ENCODE measurements at places on chromosomes 16 and 17. TPM values are rescaled to one million over a fixed set of nuclear protein-coding genes. Genes with fewer than 3 reads are reported as not detected.

DNA sequence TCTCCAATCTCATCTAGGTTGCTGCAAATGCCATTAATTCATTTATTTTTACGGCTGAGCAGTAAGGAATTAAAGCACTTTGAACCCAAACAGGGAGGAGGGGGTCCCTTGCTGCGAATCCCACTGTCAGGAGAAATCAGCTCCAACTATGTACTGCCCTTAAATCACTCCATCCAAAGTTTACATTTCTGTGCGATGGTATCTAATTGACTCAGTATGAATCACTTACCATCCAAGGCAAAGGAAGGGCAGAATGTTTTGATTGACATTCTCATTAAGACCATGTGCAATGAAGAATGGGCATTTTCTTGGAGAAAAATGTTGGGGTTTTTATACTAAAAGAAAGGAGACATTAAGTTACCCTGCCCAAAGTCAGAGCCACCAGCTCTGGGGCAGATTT is 47.7 kb upstream of the XYLT1 start:
- no peak for DNase-seq

DNA sequence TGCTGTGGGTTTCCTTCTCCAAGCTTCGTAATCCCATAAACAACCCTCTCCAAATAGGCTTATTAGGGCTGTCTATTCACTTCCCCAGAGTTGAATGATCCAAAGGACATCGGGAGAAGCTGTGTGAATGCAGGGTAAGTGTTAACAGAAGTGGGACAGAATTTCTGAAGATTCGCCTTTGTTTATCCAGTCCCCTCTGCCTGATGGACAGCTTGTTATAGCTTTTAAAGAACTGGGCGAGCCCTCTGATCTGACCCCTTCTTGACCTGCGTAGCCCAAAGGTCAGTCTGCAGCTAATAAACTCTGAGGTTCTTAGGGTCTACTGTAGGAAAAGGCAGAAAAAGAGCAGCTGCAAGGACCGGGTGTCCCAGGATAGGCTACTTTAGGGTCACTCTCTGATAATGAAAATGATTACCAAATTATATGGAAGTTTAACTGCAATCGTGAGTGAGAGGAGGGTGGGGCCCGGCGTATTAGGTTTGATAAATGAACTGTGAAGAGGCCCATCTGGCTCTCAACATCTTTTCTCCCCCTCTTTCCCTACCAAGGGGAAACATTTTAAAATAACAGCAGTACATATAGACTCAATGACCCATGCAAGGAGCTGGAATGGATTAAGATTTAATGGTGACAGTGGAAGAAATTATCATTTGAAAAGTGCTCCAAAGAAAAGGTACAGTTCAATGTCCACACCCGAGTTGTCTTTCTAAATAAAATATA is 233.4 kb downstream of the FTO start:
- DNase-seq = no peak

- DNase-seq = no peak
These were observed 261.1 kb downstream of the C16orf95 start for GRCh38 chr16:87056083-87056482.

DNA sequence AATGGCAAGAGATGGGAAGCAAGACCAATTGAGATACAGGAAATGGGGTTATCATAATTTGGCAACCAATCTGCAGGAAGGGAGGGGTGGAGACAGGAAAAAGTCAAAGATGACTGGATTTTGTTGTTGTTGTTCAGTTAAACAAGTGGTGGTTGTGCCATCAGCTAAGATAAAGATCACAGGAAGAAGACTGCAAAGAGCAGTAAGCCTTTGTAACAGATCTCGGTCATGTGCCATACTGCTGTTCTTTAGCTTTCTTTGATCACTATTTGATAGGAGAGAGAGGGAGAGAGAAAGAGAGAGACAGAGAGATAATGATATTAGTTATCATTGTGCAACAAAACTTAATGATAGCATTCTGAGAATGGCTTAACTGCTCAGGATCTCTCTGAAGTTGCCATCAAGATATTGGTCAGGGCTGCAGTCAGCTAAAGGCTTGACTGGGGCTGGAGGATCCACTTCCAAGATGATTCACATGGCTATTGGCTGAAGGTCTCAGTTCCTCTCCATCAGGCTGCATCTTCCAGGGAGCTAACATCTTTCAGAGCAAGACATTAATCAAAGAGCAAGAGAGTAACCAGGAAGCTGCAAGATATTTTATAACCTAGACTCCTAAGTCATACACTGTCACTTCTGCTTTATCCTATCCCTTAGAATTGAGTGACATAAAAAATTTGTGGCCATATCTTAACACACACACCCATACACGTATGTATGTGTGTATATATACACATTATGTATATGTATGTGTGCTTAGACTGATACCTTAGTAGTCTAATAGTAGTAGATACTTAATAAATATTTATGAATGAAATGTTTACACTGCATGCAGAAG is 405.0 kb downstream of the SHISA9 start:
- no peak for DNase-seq

DNA sequence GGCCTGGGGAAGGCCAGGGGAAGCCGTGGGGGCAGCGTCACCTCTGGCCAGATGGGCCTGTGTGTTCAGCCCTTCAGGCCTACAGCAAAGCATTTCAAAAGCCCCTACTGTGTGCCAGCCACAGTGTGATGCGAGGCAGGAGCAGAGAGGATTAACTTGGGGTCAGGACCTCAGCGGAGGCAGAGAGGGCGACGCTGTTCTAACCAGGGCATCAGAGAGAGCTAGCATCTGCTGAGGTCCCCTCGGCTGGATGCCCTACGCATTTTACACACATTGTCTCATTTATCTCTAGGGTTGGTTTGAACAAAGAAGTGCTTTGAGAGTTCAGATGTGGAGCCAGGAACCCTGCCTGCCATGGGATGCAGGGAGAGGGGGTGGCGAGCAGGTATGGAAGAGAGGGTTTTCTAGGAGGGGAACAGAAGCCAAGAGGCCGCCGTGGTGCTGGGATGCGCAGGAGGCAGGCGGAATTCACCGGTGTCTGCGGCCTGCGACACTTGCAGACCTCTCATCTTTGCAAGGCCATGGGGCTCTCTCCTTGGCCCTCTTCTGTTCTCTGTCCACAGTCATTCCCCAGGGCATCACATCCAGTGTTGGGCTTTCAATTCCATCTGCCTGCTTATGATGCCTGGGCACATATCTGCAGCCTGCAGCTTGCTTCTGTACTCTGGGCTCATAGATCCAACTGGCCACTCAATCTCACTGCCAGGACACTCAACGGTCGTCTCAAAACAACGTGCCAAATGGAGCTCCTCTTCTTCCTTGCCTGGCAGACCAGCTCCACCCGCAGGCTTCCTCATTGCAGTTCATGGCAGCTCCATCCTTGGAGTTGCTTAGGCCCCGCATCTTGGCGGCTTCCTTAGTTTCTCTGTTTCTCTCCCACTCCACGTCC is 8.1 kb upstream of the NKD1 start:
- no peak for DNase-seq

- DNase-seq = no peak
These were observed 388.3 kb downstream of the CA10 start for GRCh38 chr17:51770027-51770759.

DNA sequence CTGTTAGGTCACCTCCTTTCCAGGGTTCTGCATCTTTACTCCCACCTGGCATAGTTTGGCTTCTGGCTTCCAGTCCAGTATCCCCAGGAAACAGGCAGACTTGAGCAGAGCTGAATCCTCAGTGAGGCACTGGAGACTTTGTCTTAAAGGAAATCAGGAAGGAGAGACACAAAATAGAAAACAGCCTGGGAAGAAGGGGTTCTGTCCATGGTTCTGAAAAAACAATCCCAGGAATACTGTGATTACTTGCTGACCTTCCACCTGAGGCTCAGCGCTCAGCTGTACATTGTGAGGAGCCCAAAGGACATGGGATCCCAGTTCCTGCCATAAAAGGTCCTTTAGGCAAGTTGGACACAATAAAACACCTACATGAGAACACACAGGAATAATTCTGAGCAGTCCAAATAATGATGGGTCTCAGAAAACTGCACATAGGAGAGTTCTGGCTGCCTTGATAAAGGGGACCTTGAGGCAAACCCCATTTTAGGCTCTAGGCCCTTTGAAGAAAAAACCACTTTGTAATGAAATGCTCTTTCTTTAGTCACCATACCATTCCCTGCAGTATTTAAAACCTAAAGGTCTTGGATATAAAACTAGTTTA is 81.4 kb upstream of the CRHR1 start:
- peak; percentile 50 for DNase-seq

- DNase-seq = no peak
These were observed 33.7 kb downstream of the GINS3 start for GRCh38 chr16:58425756-58426494.

- no peak for DNase-seq
These were observed 6.8 kb upstream of the CYB5B start for GRCh38 chr16:69417520-69418199.

- no peak for DNase-seq
These were observed 10.7 kb downstream of the HPR start for GRCh38 chr16:72073560-72074230.

- DNase-seq = no peak
These were observed 4.5 kb upstream of the NECAB2 start for GRCh38 chr16:83963277-83964119.

- DNase-seq = no peak
These were observed 29.9 kb downstream of the YPEL2 start for GRCh38 chr17:59361386-59361785.

DNA sequence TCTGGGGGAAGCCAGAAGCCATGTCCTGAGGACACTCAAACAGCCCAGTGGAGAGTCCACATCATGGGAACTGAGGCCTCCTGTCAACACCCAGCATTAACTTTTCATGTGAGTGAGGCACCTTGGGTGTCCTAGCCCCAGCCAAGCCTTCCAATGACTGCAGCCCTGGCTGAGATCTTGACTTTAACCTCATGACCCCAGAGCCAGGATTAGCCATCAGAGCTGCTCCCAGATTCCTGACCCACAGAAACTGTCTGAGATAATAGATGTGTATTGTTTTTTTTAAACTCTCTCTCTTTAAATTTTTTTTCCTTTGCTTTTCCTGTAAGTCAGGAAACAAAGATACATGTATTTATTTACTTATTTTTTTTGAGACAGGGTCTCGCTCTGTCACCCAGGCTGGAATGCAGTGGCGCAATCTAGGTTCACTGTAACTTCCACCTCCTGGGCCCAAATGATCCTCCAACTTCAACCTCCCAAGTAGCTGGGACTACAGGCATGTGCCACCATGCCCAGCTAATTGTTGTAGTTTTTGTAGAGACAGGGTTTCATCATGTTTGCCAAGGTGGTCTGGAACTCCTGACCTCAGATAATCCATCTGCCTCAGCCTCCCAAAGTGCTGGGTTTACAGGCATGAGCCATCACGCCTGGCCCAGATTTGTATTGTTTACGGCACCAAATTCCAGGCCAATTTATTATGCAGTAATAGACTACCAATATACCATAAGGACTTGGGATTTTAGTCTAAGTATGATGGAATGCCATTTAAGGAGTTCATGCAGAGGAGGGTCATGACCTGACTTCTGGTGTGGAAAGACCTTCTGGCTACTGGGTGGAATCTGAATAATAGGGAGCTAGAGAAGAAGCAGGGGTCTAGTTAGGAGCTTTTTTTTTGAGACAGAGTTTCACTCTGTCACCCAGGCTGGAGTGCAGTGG is 14.0 kb upstream of the TMEM94 start:
- no peak for DNase-seq

DNA sequence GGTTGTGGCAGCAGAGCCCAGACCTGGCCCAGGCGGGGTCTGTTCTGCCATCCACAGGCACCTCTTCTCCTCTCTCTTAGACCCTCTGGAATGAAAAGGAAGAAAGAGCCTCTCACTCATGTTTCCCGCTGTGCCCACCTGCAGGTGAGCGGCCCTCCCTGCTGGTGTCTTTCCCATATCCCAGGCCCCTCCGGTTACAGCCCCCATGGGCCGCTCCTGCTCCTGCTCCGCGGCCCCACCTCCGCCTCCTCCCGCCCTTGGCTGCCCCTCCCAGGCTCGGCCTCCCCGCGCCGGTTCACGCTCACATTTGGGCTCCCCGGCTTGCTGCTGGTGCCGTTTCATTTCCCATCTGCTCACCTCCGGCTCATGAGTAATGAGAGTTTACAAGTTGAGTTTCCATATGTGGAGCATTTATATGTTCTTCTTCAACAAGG is 98.7 kb upstream of the SDK2 start:
- DNase-seq = no peak

DNA sequence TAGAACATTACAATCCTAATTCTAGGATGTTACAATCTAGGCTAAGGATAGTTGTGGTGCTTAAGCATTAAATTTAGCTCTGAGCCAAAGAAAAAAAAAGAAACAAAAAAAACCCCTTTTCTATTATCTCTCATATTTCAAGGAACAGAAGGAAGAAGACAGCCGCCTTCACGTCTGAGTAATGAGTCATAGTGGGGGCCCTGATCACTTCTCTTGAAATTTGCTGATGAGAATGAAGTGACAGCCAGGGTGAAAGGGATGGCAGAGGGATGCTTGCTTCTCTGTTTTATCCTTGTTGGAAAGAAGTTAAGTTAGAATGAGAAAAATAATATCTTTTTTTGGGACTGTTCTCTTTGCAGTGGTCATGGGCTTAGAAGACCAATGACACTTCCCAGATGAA is 82.6 kb upstream of the MPHOSPH6 start:
- no peak for DNase-seq

DNA sequence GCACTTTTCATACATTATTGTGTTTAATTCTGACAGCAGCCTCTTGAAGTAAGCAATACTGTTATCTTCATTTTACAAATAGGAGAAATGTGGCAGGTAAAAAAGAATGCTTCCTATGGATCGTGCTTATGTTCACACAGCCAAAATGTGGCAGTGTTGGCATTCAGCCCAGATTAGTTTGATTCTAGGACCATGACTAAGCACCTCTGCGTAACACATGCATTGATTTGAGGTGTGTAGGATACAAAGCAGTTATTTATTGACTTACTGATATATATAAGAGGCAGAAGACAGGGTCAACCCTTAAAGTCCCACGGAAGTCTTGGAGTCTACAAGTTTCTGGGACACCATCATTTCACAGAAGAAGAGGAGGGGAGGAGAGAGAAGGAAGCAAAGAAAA is 1144.4 kb upstream of the GOT2 start:
- no peak for DNase-seq

The OR2C1 gene
- 0.85 TPM for polyA plus RNA-seq

The ADAM11 gene
- 2.0 TPM for polyA plus RNA-seq

The ITGA2B gene
- polyA plus RNA-seq = 4.7 TPM

The KIF18B gene
- 9.0 TPM for polyA plus RNA-seq

The OXLD1 gene
- polyA plus RNA-seq = 13.3 TPM

All from right renal cortex interstitium (tissue), 3 donors.